ENCODE measurements at places on chromosomes 5 and 9.
A peak's percentile ranks its signal among the peaks of the same experiment; 100 is the strongest.

DNA sequence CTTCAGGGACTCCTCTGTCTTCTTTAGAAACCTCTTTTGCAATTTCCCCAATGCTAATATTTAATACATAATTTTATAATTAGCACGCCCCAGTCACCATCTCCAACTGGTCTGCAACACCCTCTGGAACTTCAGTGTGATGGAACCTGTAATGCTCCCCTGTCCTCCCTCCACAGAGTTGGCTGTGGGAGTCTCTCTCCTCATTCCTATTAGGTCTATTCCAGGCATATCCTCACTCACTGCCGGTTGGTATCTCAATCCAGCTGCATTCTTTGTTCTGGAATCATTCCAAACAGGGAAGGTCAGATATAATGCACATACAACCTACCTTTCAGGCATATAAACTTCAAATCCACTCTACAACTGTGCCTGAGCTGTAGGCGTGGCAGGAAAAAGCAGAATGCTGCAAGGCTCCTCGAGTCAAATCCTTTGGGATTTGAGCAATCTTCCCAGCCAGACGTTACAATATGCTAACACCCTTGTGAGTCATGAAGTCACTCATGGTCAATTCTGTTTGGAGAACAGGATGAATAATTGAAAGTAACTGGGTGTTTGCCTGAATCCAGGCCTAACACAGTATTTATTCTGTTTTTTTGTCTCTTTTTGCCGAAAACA, 293.8 kb downstream of the CWC27 start:
- no peak for DNase-seq

DNA sequence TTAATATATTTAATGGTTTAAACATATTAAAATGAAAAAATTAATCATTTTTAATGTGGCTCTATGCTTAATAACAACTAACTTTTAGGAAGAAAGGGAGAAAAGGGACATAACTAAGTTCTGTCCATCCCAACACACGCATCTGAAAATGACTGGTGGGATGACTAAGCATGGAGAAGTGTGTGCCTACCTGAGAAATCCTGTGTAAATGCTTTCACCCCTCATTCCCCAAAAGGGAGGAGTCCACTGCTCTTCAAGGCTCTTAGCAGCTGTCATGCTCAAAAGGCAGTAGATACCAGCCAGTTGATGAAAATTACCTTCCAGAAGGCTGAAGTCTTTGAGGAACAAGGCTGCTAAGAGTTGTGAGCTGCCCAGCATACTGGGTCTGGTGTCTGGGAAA, 130.9 kb downstream of the NFIB start:
- no peak for DNase-seq

DNA sequence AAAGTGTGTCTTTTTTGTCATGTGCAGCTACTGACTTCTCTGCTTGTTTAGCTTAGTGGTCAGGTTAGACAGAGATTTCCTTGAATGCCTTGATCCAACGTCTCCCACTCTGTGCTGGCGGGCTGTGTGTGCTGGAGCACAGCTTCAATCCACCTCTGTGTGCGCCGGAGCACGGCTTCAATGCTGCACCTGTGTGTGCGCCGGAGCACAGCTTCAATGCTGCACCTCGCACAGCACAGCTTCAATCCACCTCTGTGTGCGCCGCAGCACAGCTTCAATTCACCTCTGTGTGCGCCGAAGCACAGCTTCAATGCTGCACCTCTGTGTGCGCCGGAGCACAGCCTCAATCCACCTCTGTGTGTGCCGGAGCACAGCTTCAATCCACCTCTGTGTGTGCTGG, 69.0 kb upstream of the PHYKPL start:
- no peak for DNase-seq

GRCh38 chr9:72675586-72675985, 154.2 kb downstream of the TMC1 start:
- no peak for DNase-seq

DNA sequence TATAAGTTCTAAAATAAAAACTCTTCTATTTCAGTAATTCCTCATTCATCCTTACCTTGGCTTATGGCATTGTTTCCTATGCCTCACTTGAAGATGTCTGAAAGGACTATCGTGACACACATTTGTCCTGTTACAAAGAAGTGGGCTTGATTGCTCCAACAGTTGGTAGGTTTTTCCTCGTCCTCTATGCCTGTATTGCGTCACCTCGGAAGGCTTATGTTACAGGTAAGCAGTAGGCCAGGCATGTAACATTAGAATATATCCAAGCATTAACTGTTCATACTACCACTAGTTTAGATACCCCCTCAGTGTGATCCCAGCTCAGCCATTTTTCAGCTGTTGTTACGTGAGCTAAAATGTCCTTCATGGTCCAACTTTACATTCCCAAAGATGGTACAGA, 116.7 kb downstream of the MLLT3 start:
- no peak for DNase-seq

GRCh38 chr5:169893571-169893970, 86.7 kb downstream of the INSYN2B start:
- no peak for DNase-seq

DNA sequence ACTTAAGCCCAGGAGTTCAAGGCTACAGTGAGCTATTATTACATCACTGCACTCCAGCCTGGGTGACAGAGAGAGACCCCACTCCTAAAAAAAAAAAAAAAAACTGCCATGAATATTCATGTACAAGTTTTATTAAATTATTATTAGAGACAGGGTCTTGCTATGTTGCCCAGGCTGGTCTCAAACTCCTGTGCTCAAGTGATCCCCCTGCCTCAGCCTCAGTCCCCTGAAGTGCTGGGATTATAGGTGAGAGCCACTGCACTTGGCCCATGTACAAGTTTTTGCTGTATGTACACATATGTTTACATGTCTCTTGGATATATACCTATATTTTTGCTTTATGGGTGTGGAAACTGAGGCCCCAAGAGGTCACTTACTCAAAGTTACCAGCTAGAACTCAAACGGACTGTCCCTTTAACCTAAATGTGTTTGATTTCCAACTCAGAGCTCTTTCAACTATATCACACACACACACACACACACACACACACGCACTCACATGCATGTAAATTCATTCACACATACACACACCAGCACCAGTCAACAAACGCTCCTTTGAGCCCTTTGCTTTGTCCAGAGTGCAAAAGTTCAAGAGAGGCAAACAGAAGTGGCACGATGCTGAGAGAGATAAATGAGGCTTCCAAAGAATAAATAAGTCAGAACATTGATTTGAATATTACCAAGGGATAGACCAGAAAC, 42.3 kb upstream of the STRBP start:
- no peak for DNase-seq

GRCh38 chr5:175680463-175680862, 22.6 kb downstream of the HRH2 start:
- DNase-seq: no peak

DNA sequence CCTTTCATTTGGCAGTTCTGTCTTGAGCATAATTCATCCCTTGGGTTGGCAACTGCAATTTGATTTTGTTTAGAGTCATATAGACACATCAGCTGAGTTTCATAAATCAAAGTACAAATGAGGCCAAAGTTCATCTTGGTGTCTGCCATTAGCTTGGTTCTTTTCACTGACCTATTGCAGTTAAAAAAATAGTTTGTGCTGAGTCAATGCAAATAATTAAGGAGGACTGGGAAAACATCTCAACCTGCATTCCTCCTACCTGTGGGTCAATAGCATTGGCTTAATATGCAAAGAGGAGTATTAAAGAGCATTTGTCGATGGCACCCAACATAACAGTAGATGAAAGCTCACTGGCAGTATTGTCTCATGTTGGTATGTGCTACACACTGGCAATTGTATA, 1.6 kb downstream of the PKD2L2 start:
- DNase-seq: no peak

- DNase-seq: peak; percentile 9
These were observed 290.6 kb upstream of the ZNF608 start for GRCh38 chr5:125037020-125037419.

DNA sequence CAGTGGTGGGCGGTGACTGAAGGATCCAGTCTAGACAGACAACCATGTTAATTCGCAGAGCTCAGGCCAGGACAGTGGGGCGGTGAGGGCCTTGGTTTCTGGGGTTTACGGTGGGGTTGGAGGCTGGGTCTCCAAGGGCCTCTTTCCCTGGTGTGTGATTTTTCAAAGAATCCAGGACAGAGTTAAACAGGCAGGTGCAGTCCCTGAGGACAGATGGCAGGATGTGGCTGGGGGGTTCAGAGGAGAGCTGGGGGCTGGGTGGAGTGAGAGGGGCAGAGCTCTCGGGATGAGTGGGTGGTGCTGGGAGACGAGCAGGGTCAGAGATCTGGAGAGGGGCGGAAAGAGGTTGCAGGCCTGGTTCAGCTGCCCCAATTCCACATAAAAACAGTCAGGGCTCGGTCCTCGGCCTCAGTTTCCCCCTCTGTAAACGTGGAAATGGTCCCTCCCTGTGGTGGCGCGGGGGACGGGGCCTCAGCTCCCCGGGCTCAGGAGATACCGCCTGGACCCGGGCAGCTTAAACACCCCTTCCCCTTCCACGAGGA, 145.9 kb downstream of the GAPVD1 start:
- DNase-seq: no peak

DNA sequence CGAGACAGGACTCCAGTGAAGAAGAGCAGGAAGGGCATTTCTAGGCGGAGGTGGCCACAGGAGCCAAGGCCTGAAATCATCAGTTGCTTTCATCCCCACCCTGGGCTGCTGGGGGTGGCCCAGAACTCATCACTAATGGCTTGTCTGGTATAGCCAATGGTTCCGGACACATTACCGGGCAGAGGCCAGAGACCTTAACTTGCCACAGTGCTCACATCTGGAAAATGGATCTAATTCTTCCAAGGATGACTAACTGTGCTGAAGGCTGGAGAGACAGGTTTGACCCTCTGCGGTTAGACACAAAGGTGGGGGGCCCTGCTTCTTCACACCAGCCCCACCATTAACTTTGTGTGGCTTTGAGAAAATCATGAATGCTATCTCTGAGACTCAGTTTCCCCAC, 6.2 kb upstream of the COL27A1 start:
- DNase-seq: no peak

DNA sequence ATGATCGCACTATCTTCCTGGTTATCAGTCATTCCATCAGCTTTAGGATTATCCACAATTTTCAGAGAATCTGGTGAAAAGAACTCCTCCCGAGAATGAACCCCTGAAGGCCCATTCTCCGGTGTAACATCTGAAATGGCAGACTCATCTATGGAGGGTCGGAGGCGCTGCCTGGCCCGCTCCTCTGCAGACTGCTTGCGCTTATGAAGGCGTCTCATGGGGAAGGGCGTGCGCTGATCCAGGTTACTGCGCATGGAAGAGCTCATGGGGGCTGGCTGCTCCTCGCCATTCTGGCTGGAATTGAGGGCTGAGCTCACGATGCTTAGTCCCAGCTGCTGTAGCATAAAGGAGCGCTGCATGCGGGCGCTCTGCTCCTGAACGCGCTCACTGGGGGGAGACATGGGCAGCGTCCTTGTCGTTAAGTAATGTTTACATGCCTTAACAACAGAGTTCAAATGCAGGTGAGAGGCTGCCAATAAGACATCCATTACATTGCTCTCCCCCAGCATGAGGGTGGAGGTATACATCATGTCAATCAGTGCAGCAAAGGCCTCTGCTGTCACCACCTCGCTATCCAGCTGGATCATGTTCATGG, 19.4 kb downstream of the GRHPR start:
- no peak for DNase-seq

- DNase-seq: peak; percentile 12
These were observed 499.1 kb downstream of the DMAC1 start for GRCh38 chr9:7300484-7300883.

- no peak for DNase-seq
These were observed 182.3 kb downstream of the C9orf152 start for GRCh38 chr9:110025551-110026170.

DNA sequence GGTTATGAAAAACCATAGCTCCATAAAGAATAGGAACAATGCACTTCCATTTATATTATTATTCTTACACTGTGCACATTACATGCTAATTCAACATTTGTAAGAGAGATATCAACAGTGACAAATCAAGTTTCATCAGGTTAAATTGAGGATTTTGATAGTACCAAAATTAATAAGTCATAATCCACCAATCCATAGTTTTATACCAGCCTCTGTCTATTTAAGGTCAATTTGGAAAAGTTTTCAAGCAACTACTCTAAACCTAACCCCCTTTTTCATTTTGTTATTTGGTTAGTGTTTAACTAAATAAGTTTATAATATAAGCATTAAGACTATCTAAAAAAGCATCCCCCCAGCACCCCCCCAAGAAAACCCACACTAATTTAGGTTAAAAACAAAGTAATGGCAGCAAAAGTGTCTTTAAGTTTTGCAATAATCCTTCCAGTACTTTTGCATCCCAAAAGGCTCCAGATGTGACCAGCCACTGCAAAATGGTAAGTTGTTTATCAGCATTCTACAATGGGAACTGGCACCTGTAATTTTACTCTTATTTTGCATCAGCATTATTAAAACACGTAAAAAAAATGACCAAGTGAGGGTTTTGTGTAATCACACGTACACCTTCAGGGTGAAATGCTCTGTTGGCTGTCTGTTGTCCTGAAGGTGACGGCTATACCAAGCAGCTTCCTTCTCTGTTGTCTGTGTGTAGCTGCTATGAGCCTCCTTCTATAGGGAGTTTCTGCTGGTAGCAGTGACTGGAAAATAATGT, 36.8 kb upstream of the SSBP2 start:
- no peak for DNase-seq

- DNase-seq: peak; percentile 23
These were observed 60.2 kb downstream of the MELK start for GRCh38 chr9:36632892-36633291.

DNA sequence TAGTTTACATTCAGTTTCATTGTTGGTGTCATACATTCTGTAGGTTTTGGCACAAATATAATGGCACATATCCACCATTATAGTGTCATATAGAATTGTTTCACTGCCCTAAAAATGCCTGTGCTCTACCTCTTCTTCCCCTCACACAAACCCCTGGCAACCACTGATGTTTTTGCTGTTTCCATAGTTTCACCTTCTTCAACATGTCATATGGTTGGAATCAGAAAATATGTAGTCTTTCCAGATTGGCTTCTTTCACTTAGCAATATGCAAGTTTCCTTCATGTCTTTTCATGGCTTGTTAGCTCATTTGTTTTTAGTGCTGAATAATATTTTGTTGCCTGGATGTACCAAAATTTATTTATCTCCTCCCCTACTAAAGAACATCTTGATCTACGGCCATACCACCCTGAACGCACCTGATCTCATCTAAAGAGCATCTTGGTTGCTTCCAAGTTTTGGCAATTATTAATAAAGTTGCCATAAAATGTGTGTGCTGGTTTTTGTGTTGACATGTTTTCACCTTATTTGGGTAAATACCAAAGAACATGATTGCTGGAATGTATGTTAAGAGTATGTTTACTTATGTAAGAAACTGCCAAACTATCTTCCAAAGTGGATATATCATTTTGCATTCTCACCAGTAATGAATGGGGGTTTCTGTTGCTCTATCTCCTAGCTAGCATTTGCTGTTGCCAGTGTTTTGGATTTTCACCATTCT, 17.0 kb upstream of the CDK20 start:
- DNase-seq: no peak
